ENCODE measurements at places on chromosomes 16 and 17.

GRCh38 chr17:62696256-62696655 is 68.8 kb downstream of the MRC2 start:
- DNase-seq = no peak

DNA sequence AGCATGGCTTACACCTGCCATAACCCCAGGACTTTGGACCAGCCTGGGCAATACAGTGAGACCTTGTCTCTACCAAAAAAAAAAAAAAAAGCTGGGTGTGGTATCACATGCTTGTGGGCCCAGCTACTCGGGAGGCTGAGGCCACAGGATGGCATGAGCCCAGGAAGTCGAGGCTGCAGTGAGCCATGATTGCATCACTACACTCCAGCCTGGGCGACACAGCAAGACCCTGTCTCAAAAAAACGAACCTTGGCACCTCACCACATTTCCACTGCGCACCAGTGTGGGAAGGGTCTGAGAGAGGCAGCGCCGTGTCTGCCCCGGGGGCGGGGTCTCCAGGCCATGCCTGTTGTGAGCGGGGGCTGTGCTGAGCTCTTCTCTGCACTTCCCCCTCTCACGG is 6.3 kb downstream of the ACSF3 start:
- DNase-seq = no peak

DNA sequence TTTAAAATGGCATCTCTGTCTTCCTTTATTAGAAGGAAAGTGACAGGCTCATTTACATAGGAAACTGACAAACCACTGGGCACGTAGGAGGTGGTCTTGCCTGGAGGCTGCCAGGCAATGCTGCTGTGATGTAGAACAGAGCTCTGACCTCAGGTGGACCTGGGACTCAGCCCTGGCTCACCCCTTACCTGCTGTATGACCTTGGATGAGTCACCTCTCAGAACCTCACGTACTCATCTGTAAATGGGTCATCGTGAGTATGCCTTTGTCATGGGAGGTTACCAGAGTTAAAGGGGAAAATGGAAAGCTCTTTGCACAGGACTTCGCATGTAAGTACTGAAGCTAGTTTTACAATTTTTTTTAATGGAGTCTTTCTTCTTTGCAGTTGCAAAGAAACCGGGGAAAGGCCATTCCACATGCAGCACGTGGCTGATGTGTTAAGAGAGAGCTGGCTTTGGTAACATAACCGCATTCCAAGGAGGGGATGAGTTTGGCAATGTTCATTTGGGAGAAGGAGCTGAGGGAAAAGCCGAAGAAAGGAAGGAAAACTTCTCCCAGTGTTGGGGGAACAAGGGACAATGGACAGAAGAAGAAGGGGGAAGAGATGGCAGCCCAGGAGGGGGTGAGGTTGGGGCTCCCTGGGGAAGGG is 37.4 kb upstream of the LONP2 start:
- DNase-seq = no peak

DNA sequence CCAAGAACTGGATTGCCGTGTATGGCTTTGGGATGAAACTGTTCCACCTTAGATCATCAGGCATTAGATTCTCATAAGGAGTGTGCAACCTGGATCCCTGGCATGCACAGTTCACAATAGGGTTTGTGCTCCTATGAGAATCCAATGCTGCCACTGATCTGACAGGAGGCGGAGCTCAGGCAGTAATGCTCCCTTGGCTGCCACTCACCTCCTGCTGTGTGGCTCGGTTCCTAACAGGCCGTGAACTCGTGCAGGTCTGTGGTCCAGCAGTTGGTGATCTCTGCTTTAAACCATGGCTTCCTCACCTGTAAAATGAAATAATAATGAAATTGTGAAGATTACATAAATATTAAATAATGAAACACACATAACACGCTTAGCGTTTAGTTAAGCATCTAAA is 45.5 kb upstream of the FBXO47 start:
- DNase-seq = no peak

DNA sequence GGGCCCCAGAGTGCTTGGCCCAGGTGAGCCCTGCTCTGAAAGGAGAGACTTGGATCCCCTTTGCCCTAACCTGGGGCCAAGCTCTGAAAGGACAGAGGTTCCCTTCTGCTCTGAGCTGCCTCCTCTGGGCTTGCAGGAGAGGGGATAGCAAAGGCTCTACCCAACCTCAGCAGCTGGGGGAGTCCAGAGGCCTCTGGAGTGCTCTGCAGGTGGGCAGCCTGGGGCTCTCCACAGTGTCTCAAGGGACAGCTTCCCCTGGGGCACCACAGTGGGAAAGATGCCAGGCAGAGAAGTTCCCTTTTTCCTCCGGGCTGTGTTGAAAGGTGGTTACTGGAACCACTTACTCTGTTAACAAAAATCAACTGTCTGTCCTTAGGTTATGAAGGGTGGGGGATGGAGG is 48.2 kb upstream of the MGAT5B start:
- peak; percentile 29 for DNase-seq

DNA sequence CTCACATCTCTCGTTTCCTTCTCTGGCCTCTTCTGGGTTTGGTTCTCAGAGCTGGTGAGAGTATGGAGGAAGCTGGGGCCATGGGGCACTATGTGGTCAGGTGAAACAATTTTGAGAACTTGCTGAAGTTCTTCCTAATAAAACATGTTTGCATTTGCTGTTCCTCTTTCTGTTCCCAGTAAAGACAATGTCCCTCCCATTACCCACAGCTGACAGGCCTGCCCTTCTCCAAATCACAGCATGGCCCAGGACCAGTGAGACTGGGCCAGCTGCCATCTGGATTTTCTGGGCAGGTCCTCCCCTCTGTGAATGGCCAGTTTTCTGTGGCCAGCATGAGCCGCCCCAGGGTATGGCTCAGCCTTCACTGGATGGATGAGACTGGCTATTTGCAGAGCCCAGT is at the start of gene CD300H:
CD300H (minus strand) TSS at position 113 of the 400 bp plus-strand sequence.
- no peak for DNase-seq

DNA sequence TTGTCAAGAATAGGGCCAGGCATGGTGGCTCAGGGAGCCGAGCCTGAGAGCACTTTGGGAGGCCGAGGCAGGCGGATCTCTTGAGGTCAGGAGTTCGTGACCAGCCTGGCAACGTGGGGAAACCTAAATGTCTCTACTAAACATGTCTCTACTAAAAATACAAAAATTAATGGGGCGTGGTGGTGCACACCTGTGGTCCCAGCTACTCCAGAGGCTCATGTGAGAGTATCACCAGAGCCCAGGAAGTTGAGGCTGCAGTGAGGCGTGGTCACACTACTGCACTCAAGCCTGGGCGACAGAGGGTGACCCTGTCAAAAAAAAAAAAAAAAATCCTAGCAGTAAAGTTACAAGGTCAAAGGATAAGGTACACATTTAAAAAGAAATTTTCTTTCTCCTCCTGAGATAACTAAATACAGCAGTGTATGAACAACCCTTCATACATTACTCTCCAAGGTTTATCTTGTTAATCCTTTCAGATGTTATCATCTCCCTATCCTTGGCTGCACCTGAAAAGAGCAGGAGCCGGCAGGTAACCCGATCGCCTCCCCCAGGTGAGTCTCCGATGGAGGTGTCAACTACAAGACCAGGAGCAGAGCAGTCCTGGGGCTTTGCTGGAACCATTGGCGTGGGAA is 122.3 kb downstream of the GOSR1 start:
- no peak for DNase-seq

- no peak for DNase-seq
These were observed 27.7 kb upstream of the CBX4 start for GRCh38 chr17:79866791-79867518.

DNA sequence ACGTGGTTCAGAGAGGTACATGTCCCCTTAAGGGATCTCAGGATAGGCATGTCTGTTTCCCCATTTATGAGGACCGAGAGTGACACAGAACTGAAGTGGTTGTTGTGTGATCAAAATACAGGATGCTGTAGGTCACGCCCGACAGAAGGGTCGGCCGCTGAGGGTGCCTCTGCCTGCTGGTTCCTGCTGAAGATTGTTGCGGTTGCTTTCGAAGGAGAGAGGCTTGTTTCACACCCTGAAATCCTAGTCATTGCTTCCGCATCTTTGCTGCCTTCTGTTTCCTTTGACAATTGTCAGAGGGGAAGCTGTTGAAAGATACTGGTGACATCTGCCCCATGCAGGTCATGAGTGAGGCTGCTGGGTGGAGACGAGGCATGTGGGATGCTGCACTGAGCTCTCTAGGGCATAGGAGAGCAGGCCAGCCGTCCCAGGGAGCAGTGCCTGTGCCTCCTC is 3.8 kb upstream of the NAT9 start:
- peak; percentile 92 for DNase-seq

GRCh38 chr16:79041206-79041605 is 559.3 kb downstream of the MAF start:
- DNase-seq = no peak

DNA sequence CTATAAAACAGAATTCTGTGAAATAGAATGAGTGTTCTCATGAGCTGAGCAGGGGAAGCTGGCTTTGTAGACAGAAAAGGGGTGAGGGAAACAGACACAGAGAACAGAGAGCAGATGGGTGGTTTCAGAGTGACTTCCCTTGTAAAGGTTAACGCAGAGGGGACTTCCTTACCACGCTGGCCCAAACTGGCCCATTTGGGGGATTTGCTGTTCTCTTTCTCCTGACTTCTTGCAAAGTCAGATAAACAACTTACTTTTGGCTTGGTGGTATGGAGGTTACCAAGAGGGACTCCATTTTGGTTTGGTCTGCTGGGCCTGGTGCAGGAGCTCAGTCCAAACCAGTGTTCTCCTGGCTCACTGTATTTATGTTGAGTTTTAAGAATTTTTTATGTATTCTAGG is 48.4 kb downstream of the SEC14L1 start:
- no peak for DNase-seq

DNA sequence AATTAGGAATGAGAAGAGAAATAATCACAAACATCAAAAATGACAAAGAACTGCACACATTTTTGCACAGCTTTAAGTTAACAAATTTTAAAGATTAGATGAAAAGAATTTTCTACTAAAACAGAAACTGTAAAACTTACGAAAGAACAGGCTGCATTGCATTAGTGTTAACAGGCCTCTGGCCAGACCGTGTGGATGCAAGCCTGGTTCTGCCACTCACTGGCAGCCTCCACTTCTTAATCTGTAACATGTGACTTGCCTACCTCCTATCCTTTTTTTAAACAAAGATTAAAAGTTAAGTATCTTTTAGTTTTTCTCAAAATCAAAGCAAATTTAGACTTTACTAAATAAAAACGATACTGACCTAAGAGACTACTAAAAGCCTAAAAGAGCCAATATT is 37.5 kb downstream of the CREBBP start:
- no peak for DNase-seq

DNA sequence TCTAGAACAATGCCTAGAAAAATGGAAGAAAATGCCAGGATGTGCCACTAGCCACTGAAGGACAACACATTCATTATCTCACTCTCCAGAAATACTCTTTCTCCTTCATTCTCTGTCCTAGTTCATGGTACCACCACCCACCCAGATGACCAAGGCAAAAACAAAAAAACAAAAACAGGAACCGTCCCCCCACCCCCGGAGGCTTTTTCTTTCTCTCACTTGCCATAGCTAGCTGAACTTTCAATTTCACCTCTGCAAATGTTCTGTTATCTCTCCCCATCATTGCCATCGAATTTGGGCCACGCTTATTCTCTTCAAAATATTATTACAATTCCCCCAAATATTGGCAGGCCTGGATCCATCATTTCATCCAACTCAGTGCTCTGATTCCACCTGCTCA is 49.0 kb downstream of the SOX9 start:
- DNase-seq = no peak

- DNase-seq = no peak
These were observed 2.9 kb upstream of the KANSL1 start for GRCh38 chr17:46195939-46196716.

DNA sequence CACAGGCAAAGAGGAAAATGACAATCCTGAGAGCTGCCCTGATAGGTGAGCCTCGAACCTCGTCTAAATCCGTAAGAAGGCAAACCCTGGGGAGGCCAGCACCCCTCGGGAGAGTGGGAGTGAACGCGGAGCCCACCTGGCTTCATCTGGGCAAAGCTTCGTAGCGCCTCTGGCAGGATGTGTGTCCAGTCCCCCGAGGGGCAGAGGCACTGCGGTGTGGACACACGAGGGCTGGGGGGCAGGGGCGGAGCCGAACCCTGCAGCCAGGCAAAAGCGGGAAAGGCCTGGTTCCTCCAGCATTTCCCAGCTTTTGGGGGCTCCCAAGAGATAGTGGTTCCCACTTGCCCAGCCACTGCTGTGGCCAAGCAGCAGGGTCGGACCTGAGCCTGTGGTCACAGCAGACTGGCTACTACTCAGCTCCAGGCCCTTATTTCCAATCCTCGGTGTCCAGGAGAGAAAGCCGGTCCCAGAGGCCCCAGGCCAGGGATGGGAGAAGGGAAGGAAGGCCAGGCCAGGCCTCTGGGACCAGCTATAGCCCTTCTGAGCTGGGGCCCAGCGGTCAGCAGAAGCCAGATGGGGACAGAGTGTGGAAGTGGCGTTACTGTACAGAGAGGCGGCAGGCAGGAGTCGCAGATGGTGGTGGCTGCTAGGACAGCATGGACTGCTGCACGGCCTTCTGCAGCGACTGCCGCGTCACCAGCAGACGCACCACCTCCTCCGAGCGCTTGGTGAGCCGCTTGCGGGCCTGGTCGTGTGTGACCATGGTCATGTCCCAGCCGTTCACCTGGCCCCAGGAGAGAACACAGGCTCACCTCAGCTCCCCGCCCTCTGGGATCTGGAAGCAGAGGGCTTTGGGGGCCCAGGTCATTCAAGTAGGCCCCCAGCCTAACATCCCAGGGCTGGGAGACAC is 5.0 kb downstream of the TAX1BP3 start:
- DNase-seq = no peak
